ENCODE measurements at places on chromosomes 16 and 17.
A peak's percentile ranks its signal among the peaks of the same experiment; 100 is the strongest.

DNA sequence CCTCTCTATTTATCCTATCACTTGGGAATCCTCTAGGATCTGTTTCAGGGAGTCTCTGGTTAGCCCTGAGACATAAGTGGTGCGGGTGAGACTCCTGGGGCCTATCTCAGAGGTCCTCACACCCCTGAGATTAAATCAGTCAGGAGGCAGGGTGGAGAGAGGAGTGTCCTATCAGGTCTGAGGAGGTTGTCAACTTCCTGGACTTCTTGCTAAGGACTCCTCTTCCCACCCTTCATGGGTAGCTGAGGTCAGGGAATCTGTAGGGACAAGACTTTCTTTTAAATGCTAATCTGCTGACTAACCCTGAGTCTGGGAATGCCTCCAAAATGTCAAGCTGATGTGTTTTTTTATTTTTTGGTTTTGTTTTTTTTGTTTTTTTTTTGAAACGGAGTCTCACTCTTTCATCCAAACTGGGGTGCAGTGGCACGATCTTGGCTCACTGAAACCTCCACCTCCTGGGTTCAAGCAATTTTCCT, 6.6 kb upstream of the ARMC5 start:
- DNase-seq, result no peak

GRCh38 chr17:78651554-78651953, 74.4 kb upstream of the DNAH17 start:
- no peak for DNase-seq

GRCh38 chr16:85479972-85480726, 133.0 kb upstream of the GSE1 start:
- peak; percentile 81 for DNase-seq

DNA sequence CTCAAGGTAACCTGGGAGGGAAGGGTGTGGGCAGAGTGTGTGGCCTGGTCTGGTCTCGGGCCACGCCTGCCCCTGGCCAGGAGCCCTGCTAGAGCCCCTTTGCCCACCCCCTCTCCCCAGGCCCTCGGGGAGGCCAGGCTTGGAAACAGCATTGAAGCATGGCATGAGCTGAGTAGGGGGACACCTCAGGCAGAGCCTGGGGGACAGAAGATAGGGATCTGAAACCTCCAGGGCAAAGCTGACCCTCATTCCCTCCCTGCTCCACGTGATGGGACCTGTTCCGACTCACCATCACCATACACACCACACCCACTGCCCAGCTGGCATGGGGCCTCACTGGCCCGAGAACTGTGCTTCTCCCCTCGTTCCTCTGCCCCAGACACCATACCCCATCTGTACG, 2.5 kb downstream of the RFNG start:
- DNase-seq, result no peak

- DNase-seq, result peak; percentile 82
These were observed 141.9 kb upstream of the SDK2 start for GRCh38 chr17:73785958-73786743.

DNA sequence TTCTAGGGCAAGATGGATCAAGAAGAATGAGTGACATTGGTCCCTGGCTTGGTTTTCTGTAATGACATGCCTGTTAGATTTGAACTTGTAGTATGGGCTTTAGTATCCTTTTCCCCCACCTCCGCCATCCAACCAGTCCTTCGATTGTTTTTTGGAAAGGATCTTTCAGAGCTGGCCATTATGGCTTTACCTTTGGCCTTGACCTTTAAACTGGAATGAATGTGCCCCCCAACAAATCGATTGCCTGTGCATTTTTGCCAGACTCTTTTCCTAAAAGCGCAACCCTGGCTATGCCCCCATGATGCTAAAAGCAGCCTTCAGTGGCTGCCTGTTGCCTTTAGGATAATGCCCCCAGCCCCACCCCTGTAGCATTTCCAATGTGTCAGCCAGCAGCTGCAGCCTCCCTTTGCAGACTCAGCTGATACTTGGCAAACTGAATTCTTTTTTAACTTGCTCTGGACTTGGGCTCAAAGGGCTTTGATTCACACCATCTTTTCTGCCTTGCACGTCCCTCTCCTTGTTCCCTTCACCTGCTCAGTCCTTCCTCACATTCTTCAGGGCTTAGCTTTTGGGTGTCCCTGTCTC, 4.0 kb downstream of the GPRC5C start:
- no peak for DNase-seq

DNA sequence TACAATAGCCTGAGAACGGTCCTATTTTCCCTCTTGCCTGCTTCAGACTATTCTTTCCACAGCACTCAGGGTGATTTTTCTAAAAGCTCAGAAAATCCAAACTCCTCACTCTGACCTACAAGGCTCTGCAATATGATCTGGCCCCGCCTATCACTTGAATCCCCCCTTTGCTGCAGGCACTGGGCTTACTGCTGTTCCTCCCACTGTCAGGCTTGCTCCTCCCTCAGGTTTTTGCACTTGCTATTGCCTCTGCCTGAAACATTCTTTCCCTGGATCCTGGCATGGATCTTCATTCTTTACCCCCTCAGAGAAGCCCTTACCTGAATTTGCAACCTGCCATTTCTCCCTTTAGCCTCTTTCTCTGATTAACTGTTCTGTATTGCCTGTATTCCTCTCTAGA, 52.3 kb downstream of the RPGRIP1L start:
- peak; percentile 60 for DNase-seq

DNA sequence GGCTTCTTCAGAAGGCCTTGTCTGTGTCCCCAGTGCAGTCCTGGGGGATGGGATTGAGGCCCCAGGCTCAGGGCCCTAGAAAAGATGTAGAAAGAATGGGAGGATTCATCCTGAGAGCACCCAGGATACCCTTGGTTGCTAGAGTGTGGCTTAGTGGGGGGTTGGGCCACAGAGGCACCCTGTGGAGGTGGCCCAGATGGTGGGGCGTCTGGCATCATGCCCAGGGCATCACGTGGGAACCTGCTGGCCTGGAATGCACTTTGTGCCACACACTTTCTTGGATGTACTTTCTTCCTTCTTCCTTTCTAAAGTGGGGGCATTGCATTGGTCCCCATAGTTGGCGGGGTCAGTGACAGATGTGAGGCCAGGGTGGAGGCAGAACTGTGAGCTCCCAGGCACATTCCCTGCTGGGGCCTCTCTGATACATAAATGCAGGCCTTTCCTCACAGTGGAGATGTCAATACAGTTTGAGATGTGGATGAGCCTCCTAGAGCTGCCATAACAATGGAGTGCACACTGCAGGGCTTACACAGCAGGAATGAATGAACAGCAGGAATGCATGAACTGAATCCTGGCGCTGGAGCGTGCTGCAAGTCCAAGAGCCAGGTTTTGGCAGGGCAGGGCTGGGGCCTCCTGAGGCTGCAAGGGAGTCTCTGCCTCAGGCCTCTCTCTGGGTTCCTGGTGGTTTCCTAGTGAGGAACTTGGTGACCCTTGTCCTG, 43.3 kb downstream of the MGAT5B start:
- no peak for DNase-seq

DNA sequence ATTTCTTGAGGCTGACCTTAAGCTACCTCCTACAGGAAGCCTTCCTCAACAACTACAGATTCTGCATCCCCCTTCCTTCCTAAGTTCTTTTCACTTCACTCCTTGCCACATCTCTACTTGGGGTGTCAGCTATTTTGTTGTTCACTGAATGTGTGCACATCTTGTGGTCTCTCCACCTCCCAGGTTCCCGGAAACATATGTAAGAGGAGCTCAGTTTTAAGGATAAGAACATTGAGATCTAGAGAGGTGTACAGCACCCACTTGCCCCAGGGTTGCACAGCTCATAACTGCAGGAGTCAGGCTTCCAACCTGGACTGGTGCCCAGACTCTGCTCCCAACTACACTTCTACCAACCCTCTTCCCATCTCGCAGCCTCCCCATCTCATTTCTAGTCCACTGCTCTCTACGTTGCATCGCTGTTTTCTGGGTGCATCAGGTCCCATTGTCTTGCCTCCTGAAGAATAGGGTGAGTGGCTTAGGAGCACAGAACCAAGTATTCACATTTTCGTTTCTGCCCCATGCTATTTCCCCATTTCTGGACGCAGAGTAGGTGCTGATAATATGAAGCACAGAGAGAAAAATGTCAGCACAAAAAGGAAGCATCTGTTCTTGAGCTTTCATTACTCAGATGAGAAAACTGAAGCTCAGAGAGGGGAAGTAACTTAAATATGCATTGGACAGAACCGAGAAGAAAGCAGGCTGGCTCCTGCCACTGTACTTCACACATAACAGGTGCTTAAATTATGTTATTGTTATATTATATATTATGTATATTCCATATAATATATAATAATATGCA, 292.0 kb upstream of the CCL2 start:
- no peak for DNase-seq

Measured in ELF-1 (cell line).